ENCODE measurements at places on chromosomes 5 and 9.

DNA sequence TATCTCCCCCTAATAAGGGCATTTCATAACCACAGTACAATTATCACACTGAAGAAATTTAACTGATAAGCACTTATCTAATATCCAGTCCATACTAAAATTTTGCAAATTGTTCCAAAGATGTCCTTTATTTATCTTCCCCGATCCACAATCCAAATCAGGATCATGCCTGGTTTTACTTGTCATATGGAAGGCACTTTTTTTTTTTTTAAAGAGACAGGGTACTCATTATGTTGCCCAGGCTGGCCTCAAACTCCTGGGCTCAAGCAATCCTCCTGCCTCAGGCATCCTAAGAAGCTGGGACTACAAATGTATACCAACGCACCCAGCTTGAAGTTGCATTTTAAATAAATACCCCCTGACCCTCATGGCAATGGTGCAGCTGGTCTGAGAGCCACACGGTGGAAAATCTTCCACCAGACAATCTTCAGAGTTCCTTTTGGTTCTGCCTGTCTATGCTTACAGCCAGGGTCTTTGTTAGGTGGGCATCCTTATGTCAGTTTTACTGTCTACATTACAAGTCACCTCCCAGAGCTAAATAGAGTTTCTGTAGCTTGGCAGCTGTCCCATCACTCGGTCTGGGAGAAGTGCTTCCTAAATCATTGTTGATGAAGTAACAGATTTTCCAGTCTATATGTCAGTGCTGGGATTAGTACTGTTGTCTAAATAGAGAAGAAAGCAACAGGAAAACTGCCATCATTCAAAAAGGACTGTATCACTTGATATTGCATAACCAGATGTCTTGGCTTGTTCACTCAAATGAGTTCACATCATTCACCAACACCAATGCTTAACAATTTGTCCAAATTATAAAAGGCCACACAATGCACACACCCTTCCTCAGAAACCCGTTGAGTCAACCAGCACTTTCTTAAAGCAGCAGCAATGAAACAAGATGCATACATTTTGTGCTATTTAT is 26.4 kb downstream of the PTPN3 start:
- DNase-seq: no peak

DNA sequence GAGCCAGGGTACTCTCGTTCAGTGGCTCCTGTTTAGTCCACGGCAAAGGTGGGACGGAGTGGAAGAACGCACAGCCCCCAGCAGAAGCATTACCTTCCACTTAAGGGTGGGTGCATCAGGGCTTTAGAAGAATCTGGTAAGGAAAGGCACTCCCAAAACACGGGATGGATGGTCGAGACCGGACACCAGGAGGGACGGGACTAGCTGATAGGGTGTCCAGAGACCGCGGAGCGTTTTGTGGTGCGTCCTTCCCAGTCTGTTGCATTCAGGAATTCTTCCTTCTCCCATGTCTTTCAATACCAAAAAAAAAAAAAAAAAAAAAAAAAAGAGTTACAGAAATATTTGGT is 545 bp upstream of the CTSV start:
- DNase-seq: no peak

- no peak for DNase-seq
These were observed 127.7 kb downstream of the DIRAS2 start for GRCh38 chr9:90514877-90515276.

- DNase-seq: no peak
These were observed 28.4 kb downstream of the NEURL1B start for GRCh38 chr5:172669386-172670004.

GRCh38 chr9:120942186-120943001 is 15.8 kb upstream of the TRAF1 start:
- no peak for DNase-seq

DNA sequence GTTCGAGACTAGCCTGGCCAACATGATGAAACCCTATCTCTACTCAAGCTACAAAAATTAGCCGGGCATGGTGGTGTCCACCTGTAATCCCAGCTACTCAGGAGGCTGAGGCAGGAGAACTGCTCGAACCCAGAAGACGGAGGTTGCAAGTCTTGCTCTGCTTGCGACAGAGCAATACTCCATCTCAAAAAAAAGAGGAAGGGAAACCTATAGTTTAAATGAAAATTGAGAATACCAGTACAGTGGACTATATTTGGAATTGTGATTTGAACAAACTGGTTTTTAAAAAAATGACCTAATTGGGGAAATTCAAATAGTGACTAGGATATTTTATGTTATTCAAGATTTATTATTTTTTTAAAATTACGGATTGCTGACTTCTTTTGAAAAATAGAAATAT is 33.2 kb downstream of the DIAPH1 start:
- no peak for DNase-seq

DNA sequence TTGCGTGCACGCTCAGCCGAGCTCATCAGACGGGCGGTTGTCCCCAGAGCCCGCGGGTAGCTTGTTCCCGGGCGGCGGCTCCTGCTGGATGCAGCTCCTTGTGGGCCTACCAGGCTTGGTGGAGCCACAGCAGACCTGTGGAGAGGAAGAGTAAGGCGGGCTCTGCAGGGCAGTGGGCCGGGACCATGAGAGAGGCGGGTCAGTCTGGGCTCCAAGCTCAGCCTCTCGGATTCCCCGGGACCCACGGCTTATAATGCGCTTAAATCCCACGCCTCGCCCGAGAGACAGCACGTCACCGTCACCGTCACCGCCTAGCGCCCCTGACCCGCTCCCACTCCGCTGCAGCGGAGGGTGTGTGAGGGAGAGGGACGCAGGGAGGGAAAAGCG is 1.9 kb upstream of the ANKRD18A start:
- DNase-seq: no peak

DNA sequence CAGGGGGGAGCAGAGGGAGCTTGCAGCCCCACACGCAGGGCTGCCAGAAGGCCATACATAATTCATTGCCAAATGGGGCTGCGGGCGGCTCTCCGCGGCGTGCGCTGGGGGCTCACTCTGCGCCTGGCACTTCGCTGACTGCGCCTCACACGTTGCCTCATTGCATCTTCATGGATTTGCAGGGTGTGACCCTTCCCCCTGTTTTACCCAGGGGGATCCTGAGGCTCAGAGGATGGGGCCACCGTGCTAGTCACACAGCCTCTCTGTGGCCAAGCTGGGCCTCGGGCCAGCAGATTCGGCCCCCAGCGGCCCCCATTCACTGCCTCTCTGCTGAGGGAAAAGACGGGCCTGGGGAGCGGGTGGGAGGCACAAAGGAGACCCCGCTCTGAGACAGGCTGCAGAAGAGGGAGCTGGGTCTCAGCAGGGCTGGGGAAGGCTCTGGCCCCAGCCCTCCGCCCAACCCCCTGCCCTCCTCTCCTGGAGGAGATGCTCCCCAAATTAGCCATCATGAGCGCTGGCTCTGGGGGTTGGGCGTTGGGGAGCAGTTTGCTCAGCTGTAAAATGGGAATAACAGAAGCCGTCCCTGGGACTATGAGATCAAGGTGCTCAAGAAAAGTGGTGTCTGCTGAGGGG is 115.5 kb downstream of the C9orf50 start:
- DNase-seq: no peak

DNA sequence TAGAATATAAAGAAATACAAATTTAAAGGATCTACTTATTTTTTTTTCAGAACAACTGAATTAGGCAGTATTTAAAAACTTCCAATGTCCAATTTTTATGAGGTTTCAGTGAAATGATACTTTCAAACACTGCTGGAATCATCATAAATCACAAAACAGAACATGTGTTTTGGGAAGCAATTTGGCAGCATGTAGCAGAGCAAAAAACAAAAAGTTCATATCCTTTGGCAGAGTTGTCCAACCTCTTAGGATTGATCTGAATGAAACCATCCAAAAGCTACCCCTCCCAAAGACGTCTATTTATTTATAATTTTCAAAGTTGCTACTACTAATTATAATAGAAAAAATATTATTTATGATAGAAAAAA is 192.4 kb upstream of the PUM3 start:
- DNase-seq: no peak

DNA sequence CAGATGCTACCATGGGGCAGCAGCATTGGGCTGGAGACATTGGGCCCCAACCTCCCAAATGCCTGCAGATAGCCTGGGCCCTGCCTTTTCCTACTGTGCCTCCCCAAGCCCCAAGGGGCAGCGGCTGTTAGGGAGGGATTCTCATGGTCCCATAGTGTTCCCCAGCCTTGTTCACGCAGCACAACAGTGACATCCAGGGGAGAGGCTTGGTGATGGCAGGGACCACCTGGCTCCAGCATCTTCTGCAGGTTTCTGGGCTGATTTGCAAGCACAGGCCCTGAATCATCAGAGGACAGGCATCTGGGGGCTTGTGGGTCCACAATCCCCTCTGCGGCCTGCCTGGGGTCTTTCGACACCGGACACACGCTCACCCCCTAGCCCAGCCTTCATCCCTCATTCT is 354.6 kb downstream of the SLIT3 start:
- no peak for DNase-seq

- no peak for DNase-seq
These were observed 90.4 kb upstream of the SV2C start for GRCh38 chr5:75992753-75993152.

- DNase-seq: no peak
These were observed 1.0 kb downstream of the GGTA1 start for GRCh38 chr9:121498487-121499176.

GRCh38 chr5:32545102-32545800 is 40.1 kb upstream of the SUB1 start:
- DNase-seq: no peak

GRCh38 chr5:153390569-153390968 is 99.9 kb upstream of the GRIA1 start:
- no peak for DNase-seq

GRCh38 chr5:147168578-147169327 is 66.1 kb upstream of the STK32A start:
- DNase-seq: no peak

DNA sequence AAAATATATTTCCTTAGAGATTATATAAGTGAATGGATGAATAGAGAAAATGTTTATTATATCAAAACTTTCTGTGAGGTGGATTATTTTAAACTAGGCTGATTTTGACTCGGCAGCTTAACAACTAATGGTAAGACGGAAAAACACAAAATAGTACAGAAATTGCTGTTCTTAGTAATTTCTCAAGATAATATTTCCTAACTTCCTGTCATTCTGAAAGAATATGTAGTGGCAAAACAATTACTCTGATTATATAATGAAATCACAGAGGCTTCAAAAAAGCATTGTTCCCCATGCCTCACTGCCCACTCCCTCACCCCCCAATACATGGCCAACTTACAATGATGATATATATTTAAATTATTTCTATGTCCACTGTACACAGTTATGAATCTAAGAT is 85.4 kb downstream of the YTHDC2 start:
- DNase-seq: no peak

DNA sequence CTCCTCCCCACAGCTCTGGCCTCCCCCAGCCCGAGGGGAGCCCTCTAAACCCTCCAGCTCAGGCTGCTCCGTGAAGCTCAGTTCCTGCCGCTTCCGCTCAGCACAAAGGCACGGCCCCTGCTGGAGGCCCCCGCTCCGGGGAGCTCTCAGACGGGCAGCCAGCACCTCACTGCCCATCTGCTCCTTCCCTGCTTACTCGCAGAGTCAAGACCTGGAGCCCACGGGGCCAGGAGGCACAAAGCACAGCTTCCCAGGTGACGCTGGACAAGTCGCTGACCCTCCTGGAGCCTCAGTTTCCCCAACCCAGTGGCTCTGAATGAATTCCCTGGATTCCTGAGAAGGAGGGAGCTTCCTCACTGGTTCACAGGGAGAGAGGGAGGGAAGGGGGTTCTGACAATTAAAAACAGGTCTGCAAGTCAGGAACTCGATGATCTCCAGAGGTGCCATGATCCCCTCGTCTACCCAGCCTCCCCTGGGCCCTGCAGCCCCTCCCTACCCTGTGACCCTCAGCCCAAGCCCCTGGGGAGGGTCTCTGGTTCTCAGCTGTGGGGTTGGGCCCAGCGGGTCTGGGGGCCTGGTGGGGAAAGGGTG is 36.2 kb downstream of the VAV2 start:
- DNase-seq: no peak

Data from fibroblast of skin of left biceps (primary cell).